ENCODE measurements at places on chromosomes 1 and 21.
A peak's percentile ranks its signal among the peaks of the same experiment; 100 is the strongest.

DNA sequence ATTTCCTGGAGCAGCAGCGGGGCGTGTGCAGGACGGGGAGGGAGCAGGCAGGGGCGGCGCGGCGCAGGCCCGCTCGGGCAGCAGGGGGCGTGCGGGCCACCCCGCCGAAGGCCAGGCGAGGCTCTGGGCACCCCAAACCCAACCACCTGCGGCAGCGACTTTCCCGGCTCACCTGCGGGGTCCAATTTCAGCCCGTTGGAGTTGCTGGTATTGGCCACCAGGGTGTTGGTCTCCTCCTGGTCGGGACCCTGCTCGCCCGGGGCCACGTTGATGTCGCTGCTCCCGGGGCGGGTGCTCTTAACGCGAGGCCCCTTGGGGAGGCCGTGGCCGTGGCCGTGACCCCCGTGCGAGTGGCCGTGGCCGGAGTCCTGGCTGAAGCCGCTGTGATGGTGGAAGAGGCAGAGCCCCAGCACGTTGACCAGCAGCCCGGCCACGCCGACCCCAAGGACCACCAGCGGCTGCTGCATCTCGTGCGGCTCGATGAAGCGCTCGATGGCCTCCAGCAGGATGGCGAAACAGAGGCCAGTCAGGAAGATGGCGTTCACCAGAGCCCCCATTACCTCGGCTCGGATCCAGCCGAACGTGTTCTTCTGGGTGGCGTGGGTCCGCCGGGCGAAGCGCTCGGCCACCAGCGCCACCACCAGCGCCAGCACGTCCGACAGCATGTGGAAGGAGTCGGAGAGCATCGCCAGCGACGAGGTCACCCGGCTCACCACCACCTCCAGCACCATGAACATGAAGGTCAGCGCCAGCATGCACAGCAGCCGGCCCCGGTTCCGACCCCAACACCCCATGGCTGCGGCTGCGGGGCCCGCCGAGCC lies 932 bp downstream of the SLC30A1 start:
- DNase-seq: peak; percentile 78

DNA sequence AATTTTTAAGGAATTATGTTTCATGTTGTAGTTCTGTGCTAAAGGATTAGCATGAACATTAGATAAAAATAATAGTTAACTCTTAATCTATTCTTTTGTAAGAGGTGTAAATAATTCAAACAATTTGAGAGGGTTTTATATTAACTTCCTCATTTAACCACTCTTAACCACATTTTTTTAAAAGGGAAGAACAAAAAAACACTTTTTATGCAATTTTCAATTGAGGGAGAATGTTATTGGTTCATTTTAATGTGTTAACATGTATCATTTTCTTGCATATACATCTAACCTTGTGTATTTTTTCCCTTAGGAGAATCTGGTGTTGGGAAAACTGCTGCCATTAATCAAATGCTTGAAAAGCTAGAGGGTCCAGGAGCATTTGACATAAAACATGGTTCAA lies 169.0 kb downstream of the LBR start:
- DNase-seq: no peak

- no peak for DNase-seq
Measured at GRCh38 chr1:34140011-34140676, 24.9 kb downstream of the CSMD2 start.

DNA sequence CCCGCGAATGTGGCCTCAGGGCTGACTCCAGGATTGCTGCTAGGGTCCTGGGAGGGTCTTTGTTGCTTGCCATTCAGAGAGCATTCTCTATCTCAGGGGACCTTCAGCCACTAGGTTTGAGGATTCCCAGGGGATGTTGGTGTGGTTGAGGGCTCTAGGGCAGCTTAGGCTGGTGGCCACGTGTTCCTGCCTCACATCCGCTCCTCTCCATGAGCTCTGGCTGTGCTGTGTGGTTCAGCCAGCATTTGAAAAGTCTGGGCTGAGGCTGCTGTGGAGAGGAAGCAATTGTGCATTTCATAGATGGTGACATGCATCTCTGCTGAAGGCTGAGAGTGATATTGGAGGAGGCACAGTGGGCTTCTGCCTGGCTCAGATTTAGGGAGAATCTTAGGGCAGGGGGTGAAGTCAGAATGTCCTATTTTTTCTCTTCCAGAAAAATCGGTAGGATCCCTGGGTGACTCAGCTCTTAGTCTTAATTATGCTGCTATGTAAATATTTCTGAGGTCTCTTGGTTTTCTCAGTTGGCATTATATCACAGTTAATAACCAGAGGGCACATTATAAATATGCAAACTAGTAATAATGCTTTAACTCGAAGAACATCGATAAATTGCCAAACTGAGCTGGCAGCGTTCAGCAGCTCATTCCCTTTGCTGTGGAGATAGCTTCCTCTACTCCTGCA lies 182.3 kb downstream of the CAMTA1 start:
- DNase-seq: peak; percentile 60

Measured in NCI-H526 (cell line).